T-helper 17 cell (primary cell): ENCODE measurements at places on chromosomes 6 and 20. TPM values are rescaled to one million over a fixed set of nuclear protein-coding genes. Genes with fewer than 3 reads are reported as not detected.
A peak's percentile ranks its signal among the peaks of the same experiment; 100 is the strongest.

- DNase-seq = no peak
Measured at GRCh38 chr6:87600576-87600975, 10.6 kb downstream of the ORC3 start.

GRCh38 chr6:139654888-139655782 is 280.7 kb upstream of the CITED2 start:
- no peak for DNase-seq

Gene RCAN2
- not detected for total RNA-seq

Gene C20orf173
- not detected for total RNA-seq

- no peak for DNase-seq
Measured at GRCh38 chr6:93139408-93140081, 279.8 kb downstream of the EPHA7 start.

- no peak for DNase-seq
Measured at GRCh38 chr20:59938696-59939051, 1.4 kb downstream of the PPP1R3D start.

DNA sequence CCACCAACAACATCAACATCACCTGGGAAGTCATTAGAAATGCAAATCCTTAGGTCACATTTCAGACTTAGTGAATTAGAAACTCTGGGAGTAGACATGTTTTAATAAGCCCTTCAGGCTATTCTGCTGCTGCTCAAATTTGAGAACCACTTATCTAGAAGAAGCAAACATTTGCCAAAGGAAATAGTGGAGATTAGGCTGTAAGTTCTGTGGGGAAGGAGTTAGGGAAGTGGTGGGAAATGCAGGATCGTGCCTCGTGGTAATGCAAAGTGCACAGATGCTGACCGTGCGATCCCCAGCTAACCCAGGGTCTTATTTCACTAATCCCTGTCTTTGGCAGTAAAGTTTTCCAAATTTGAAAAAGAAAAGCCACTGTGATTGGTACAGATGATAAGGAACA is 328.5 kb downstream of the EPM2A start:
- no peak for DNase-seq

Gene ZKSCAN3
- 3.9 TPM for total RNA-seq

Gene MTFR2
- 4.5 TPM for total RNA-seq

Gene BPI
- not detected for total RNA-seq

GRCh38 chr20:1274485-1275311 is 8.6 kb downstream of the SNPH start:
- DNase-seq = no peak

GRCh38 chr20:15071085-15071808 is 733.8 kb upstream of the FLRT3 start:
- no peak for DNase-seq

- no peak for DNase-seq
Measured at GRCh38 chr20:13338999-13339411, 117.9 kb downstream of the ISM1 start.

DNA sequence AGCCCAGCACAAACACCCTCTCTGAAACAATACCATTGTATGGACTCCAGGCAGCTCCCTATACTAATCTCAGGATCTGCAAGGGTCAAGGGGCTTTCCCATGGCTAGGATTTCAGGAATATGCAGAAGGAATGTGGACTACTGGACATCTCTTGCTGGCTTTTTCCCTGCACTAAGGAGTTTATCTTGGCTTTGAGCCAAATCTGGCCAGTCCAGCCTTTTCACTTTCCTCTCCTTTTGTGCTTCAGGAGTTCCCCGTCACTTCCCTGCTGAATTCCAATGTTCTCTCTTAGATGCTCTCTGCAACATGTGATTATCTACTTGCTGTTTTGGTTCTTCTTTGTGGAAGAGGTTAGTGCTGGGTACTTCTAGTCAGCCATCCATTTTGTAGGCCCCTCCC is 568.2 kb downstream of the HDGFL1 start:
- DNase-seq = no peak

GRCh38 chr6:11214084-11214833 is 18.2 kb downstream of the NEDD9 start:
- no peak for DNase-seq

DNA sequence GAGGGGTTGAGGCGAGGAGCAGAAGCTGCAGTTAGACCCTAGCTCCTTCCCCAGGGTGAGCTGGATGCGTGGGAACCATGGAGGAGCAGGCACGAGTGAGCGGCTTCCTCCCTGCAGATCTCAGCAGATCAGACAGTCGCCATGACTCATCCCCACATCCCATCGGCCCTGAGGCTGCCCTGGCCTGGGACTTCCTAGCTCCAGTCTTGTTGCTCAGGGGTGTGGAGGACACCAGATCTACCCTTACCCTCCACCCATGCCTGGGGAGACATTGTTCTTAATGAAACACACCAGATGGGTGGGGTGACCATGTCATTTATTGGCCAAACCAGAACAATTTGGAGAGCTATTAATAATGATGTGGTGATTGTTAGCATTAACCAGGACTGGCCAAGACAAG is 36.3 kb upstream of the TGM2 start:
- DNase-seq = no peak

DNA sequence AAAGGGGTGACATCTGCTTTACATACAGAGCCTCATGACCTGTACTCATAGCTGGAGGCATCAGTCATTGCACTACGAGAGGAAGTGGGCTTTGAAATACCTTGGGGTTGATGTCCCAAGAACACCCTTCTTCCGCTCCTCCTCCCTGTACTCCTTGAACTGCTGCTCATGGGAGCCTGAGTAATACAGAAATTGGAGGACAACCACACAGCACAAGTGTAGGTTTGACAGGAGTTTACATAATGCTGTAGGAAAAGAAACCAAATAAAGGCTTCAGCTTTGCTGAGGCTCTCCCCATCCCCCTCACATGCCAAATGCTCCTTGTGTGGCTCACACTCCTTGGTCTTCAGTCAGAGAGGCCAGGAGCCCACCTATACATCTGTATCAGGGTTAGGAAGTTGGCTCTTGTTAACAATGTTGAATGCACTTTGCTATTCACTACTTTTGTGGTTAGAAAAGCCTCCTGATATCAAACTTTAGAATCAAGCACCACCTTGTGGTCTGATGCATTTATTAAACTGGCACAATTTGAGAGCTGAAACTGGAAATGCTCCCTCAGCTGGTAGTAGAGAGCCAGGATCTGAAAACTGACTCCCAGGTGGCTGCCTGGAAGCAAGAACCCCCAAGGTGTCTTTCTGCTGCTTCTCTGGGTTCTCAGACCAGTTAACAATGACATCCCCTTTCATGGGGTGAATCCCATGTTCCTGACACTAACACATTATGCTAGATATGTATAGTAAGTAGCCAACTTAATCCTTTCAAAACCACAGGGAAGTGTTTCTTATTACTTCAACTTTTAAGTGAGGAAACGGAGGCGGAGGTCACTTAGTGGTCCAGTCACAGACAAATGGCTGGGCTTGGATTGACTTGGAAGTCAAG is 56.2 kb upstream of the EDN1 start:
- DNase-seq = no peak

DNA sequence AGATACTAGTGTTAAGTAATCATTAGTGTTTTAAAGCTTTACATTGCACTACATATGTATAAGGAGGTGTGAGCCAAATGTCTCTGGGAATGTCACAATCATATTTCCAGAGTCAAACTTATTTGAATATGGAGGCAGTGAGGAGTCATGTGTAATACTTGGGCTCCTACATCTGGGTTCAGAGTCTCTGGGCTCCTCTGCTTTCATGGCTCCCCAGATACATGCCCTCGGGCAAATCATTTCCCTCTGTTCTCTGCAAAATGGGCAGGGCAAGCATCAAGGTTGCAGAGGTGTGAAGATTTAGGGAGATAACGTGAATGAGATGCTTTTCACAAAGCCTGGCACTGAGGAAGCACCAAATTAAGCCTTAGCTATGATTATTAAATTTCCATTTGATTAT is 138.3 kb upstream of the SGK1 start:
- DNase-seq = no peak

Gene ADGRB3
- not detected for total RNA-seq

Gene HCRTR2
- not detected for total RNA-seq

GRCh38 chr6:56357616-56358373 is 110.4 kb upstream of the COL21A1 start:
- DNase-seq = no peak

Gene EPHA7
- total RNA-seq = not detected

GRCh38 chr6:31493875-31494694 is 3.9 kb upstream of the MICB start:
- peak; percentile 73 for DNase-seq

DNA sequence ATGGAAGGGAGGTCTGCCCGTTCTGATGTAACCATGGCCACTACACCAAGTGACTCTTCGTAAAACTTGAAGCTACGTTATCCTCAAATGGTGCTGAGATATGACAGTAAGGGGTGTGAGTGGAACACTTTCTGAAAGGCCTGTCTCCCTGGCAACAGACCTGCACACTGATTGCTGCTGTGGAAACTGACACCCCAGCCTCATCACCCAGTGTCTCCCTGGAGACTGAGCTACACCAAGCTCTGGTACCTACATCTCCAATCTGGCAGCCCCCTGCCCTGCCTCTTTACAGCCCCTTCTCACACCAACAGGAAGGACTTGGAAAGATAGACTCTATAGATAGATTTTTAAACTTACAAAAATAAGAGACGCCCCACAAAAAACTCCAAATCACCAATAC is 13.2 kb downstream of the PI16 start:
- no peak for DNase-seq

DNA sequence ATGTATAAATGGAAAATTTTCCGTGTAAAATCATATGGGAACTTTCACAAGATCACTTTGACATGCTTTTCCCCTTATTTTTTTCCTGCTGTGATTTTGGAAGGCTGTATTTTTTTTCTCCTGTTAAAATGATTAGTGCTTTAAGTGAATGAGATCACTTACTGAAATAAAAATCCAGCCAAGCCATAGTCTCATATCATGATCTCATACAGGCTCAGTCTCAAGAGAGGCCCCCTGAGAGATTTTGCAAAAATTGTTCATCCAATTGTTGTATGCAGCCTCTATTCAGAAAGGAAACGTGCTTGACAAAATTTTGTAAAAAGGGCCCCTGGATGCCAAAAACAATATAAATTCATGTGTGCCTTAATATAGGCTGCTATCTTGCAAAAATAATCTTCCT is 528.2 kb downstream of the HDGFL1 start:
- no peak for DNase-seq

Gene NKAIN4
- not detected for total RNA-seq

DNA sequence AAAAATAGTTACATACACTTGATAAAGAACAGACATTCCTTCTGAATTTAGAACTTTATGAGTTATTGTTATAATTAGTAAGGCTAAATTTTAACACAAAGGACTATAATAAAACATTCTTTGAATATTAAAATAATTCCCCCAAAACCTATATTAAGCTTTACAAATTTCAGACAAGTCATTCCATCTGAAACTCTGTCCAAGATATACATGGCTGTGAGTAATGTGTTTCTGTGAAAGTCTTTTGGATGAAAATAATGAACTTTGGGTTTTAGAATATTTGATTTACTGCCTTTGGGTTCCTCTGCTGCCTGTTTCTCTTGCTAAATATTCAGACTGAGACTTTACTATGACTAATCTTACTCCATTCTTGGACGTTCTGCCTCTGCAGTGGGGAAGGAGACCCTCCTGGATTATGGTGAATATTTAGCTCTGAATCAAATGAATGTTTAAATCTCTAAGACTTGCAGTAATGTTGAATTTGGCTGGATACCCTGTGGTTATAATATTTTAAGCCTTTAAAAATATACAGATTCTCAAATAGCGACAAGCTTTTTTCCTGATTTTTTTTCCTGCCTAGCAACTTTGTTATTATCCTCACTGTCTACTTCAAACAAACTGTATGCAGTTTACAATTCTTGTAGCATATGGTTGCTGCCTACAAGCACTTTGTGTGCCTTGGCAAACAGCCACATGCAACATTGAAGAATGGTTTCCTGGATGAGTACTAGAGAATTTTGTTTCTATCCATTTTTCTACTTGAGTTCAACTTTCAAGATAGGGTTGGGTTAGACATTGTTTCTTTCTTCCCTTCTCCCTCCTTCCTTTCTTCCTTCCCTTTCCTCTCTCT is 51.4 kb downstream of the TXLNB start:
- DNase-seq = no peak

DNA sequence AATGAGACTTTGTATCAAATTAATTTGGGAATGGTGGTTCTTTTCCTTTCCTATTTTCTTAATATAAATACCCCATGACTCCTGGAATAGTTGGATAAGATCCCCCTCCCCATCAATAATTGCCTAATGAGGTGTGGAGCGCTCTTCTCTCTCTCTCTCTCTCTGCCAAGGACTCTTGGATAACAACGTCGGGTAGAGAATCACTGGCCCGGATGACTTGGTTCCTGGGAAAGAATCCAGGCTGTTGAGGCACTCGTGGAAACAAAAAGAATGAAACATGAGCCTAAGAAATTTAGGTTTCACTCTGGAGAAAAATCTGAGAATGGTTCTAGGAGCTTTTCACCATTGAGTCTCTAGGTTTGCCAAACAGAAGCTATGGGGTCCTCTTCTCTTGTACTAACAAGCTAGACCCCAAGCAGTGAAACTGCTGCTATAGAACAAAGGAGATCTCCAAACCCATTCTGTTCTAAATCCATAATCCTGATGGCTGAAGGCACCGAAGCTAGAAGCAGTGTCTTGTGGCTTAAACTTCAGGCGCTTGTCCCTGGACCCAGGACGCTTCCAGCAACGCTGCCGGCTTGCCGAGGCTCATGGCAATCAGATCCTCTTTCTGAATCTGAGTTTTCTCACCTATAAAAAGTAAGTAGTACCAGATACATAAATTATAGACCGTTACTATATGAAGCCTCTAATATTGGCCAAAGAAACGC is 241.6 kb upstream of the BTBD3 start:
- no peak for DNase-seq

Gene OR2H1
- not detected for total RNA-seq

Gene KCNQ5
- total RNA-seq = 3.3 TPM

DNA sequence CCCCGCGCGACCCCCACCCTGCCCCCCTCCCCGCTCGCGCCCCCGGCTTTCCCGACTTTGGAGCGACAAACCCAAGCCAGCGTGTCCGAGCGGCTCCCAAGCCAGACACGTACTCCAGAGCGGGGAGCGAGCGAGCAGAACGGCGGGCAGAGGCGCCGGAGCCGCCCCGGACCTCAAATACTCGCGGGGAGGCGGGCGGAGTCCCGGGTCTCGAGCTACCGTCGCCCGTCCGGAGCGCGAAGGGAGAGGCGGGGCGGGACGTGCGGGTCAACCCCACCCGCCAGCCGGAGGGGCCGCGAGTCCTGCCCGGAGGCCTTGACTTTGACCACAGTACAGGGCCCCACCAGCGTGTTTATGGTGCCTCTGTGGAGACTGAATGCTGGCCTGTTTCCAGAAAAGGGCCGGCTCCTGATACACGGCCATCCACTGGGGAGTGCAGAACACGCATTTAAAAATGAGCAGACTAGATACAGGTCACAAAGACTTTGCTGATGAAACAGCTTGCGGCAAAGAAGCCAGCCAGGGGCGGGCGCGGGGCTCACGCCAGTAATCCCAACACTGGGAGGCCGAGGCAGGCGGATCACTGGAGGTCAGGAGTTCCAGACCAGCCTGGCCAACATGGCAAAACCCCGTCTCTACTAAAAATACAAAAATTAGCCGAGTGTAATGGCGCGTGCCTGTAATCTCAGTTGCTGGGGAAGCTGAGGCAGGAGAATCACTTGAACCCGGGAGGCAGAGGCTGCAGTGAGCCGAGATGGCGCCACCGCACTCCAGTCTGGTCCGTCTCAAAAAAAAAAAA is at the start of gene SERPINB6:
Gene SERPINB6, minus strand, starts transcription at position 148 of the 799 bp plus-strand sequence. CDS start 12,235 bp downstream, outside the sequence.
- no peak for DNase-seq

- no peak for DNase-seq
Measured at GRCh38 chr6:52245425-52245824, 1.1 kb upstream of the IL17F start.
